ENCODE measurements at places on chromosomes 5 and 9. TPM values are rescaled to one million over a fixed set of nuclear protein-coding genes. Genes with fewer than 3 reads are reported as not detected.

AQP3 gene
- total RNA-seq, result 5.5 TPM

MAMDC2 gene
- not detected for total RNA-seq

DAB2 gene
- 0.52 TPM for total RNA-seq

FYB1 gene
- 39.0 TPM for total RNA-seq

MAST4 gene
- 16.5 TPM for total RNA-seq

PAX5 gene
- 1.2 TPM for total RNA-seq

GRCh38 chr5:94901191-94901979 is 282.9 kb downstream of the SLF1 start:
- no peak for DNase-seq

GRCh38 chr9:126379661-126380360 is 53.2 kb downstream of the MVB12B start:
- no peak for DNase-seq

GRCh38 chr9:37752642-37753488 is 740 bp upstream of the TRMT10B start:
- no peak for DNase-seq

- no peak for DNase-seq
Observed at GRCh38 chr5:65663804-65664521, 39.1 kb downstream of the SHLD3 start.

DNA sequence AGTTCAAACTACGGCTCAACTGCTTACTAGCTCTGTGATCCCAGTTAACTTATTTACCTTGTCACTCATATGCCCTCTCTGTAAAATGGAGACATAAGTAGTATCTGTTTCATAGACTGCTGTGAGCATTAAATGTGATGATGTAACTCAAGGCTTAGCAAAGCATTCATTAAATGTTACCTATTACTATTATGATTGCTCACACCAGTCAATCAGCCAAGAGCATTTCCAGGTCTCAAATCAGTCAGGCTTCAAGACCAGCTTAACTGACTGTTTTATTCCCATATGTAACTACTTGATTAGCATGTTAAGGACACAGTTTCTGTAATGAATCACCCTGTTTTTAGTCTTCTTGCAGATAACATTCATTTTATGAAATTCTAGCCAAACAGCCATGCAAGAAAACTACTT is 413.3 kb downstream of the MLLT3 start:
- DNase-seq, result no peak

GRCh38 chr9:127910613-127911205 is 6.1 kb downstream of the ST6GALNAC4 start:
- DNase-seq, result no peak

DNA sequence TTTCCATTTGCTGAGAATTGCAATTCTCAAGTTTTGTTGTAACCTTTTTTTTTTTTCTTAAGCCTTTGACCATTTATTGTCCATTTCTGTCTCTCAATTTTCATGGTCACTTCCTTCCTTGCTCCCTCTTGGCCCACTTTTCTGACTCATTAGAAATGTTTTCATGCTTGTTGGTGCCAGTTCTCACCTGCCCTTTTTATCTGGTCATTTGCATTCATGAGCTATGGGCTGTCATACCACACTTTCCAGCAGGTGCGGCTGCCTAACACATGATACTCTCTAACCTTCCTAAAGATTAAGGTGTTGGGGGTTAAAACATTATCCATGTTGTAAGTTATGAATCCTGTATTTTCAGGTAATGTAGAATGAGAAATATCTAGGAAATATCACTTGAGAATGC is 150.5 kb upstream of the TLX3 start:
- no peak for DNase-seq

GRCh38 chr9:37840560-37841194 is 40.1 kb downstream of the DCAF10 start:
- no peak for DNase-seq

- no peak for DNase-seq
Observed at GRCh38 chr5:180349391-180349790, 3.7 kb downstream of the GFPT2 start.

DNA sequence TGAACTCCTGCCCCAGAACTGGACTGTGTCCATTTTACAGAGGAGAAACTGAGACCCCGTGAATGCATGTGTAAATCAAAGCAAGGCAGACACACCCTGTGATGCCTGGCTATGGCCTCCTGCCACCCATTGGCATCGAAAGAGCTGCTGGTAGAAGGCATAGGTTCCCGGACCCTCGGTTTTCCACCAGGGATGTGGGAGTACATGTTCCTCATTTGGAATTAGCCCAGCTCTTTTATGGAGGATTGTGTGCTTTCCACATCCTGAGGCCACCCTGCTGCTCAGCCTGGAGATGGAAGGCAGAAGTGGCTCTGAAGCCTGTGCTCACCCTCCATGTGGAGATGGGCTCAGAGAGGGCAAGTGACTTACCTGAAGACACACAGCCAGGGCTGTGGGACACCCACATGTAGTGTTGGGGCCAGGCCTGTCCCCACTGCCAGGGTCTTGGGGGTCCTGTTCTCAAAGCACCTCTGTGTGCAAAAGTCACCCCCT is 2.8 kb downstream of the SUSD3 start:
- no peak for DNase-seq

All from activated T-cell treated with anti-CD3 and anti-CD28 coated beads, Interleukin-2, amount 50 U/mL, for 4 hours (primary cell).